ENCODE measurements at places on chromosomes 2 and 18.

DNA sequence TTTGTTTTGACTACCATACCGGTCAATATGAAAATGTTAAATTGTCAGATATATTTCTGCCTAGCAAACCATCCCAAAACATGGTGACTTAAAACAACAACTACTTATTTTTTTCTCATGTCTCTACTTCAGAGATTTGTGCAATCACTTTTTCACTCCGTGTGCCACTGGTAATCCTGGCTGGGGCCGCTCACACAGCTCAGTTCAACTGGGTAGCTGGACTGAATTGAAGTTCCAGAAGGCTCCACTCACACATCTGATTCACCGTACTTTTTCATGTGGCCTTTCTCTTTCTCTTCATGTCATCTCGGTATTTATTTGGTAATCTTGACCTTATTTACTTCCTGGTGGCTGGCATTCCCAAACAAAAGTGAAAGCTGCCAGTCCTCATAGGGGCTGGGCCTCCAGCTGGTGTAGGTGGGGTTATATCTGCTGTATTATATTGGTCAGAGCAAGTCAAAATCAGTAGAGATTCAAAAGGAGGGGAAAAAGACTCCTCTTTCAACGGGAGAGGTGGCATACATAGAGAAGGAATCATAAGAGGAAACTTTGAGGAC is 513.9 kb upstream of the NXPH2 start:
- DNase-seq: no peak

DNA sequence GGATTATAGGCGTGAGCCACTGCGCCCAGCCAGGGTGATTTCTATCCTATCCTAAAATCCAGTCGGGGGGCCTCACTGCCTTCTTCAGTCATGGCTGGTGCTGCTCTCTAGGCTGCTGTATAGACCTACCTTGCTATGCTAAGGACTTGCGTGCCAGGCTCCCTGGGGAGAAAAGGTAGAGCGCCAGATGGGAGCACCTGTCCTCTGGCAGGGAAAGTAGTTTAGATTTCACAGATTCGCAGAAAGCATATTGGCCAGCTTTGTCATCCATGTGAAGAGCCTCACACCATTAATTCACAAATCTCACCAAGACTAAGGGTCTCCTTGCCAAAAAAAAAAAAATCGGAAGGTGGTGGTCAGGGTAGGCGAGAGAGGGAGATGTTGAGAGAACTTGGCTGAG is 217.6 kb downstream of the ATAD2B start:
- no peak for DNase-seq

DNA sequence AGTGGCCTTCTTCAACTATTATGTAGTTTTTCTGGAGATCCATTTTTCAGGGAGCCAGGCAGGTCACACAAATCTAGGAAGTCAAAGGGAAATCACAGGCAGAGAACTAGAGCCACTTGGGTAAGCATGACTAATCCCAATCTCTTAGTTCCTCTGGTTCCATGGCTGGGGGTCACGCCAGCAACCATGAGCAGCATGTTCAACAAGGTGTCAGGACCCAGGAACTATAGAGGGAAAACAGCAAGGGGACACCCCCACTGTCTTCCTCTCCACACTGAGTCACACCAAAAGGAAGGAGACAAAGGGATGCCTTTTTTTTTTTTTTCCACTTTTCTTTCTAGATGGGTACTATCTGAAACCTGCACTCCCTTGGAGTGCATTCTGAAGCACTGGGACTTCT is 250.9 kb downstream of the OTX1 start:
- no peak for DNase-seq

- no peak for DNase-seq
These were observed 14.0 kb upstream of the DCC start for GRCh38 chr18:52325997-52326396.

DNA sequence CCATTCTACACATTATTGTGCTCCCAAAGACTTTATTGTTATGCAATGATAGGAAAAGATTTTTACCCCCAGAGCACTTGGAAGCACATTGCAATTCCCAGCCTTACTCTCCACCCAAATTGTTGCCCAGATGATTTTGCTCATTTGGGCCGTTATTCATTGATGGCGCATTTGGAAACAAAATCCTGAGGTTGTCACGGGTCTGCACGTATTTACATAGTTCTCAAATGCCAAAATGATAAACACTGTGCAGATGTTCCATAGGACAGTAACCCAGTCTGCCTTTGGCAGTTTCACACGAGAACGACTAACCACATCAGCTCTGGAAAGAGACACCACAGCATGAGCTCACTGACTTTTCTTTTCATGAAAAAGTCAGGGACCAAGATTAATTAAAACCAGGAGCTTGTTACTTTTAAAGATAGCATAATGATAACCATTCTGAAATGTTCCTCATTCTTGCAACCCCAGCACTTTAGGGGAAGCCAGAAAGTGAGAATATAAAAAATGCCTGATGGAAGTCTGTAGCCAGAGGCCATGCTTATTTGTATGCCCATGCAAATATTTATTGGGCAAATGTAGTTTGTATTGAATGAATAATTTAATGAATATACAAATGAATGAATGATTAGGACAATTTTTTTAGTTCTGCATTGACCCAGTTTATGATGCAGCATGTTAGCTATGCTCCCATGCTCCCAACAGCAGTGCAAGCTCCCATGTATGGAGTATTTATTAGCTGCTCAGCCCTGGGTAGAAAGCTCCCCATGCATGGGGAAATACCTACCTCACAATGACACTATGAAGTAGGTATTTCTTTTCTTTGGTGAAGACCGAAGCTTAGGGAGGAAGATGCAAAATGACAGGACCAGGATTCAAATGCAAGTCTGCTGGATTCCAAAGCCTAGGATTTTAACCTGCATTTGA is 84.6 kb downstream of the MAIP1 start:
- DNase-seq: no peak

GRCh38 chr2:147623328-147623727 is 221.5 kb upstream of the ACVR2A start:
- DNase-seq: no peak

DNA sequence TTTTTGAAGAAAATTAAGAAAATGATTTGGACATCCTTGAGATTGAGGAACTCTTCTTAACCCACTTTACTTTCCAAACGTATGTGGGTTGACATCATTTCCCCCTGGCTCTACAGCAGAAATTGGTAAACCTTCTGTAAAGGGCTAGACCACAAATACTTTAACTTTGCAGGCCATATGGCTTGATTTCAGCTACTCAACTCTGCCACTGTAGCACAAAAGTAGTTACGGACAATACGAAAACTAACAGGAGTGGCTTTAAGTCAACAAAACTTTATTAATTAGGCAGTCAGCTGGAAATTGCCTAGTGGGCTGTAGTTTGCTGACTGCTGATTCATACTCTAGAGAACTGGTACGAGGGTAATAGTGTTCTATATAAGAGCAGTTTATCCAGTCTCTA is 83.2 kb upstream of the DTNB start:
- no peak for DNase-seq

DNA sequence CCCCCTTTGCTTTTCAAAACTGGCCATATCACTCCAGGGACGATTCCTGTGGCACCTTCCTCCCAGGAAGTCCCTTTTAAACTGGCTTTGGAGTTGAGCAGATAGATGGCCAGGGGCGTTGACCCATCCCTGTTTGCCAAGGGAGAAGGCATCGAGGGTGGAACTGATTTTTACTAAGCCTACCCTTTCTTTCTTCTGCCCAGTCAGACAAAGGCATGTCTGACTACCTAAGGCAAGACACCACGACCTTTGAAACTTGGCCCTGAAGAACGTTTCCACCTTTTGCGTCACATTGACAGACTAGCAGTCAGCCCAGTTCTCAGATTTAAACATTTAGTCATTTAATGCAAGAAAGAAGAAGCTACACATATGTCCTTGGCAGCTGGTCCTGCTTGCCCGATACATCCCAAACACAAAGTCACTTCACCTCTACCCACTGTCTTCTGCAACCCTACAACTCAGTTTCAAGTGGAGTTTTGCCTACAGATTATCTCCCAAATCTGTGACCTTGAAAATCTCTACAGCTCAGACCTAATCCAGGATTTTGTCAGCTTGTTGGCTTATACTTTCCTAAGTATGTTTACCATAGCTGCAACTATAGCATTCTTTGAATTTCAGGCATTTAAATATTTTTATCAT is 102.2 kb upstream of the IL1R2 start:
- DNase-seq: no peak

- DNase-seq: no peak
These were observed 133.0 kb downstream of the HRH4 start for GRCh38 chr18:24593401-24593800.

DNA sequence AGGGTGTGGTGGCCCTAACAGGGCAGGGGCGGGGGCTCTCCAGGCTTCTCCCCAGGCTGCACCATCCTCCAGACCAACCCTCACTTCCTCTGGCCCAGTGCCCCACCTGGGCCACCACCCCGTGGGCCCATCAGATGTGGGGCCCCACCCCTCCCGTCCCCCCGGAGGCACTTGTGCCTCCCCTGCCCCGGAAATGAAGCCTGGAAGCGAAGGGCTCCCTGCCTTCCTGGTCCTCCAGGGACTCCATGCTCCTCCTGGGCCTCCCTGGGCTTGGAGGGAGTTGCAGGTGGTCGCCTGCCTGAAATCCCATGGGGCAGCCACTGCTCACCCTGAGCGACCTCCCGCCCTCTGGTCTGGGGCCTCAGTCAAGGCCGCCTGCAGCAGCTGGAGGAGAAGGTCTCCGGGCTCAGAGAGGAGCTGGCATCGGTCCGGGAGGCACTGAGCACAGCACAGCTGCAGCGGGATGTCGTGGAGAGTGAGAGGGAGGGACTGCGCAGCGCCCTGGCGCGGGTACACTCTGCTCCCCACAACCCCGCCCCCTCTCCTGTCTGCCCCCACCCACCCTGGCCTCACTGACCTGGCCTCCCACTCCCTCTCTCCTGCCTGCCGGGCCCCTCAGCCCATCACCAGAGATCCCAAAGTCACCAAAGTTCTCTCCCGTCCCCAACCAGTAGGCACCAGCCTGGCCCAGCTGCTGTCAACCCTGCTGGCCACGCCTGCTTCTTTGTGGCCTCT is 28.0 kb downstream of the CROCC2 start:
- DNase-seq: no peak
